GM12878 (cell line): ENCODE measurements at places on chromosomes 3 and 15. TPM values are rescaled to one million over a fixed set of nuclear protein-coding genes. Genes with fewer than 3 reads are reported as not detected.
A peak's percentile ranks its signal among the peaks of the same experiment; 100 is the strongest.

The FANCD2OS gene
- not detected in 2 replicates for total RNA-seq

GRCh38 chr15:85880501-85881190 is 85.9 kb upstream of the KLHL25 start:
- no peak for DNase-seq
- H3K4me3 ChIP-seq, result no peak overlapping the region
- H3K36me3 ChIP-seq, result no peaks in the 10 kb centered on the region
- no peak overlapping the region for H3K27ac ChIP-seq
- no peaks in the 10 kb centered on the region for H3K4me1 ChIP-seq
- no peaks in the 10 kb centered on the region for H3K27me3 ChIP-seq

DNA sequence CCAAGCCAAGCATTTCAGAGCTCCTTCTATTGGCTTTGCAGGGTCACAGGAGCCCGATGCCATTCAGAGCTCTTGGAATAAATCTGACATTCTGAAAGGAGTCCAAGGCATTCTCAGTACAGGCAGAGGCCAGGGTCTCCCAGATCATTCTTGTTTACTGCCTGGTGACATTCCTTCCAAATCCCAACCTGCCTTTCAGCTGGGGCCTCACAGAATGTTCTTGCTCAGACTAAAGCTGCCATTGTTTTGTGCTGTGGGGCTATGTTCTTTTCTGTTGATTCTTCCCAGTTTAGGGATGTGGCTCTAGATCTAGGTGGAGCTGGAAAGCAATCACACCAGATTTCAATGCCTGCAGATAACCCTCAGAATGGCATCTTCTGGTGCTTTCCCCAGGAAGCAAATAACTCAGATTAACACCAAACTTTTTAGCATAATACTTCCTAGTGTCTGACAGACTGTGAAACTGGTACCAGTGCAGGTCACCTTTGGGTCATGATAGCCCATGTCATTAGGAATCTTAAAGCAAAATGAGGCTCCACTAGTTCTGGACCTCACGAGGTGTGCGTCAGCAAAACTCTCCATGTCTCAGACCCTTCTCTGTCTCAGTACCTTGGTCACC is 166.9 kb downstream of the CHST2 start:
- H3K27ac ChIP-seq, result no peak overlapping the region
- no peaks in the 10 kb centered on the region for H3K4me1 ChIP-seq
- H3K36me3 ChIP-seq, result no peaks in the 10 kb centered on the region
- no peak overlapping the region for H3K4me3 ChIP-seq
- H3K27me3 ChIP-seq, result no peaks in the 10 kb centered on the region

DNA sequence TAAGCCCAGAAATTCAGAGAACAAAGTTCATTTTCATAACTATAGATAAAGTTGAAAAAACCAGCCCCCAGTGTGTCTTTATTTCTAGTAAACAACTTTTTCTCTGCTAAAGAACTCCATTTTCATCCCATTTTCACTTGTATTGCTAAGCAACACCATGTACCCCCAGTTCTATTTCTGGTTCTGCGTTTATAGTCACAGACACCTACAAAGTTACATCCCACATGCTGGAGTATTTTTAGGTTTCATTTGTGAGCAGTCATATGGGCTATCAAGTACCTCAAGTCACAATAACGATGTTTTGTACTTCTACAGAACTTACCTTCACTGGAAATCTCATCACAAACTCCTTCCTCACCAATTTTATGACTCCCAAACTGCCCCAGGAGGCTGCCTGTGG is 236.5 kb downstream of the RSL24D1 start:
- no peak overlapping the region for H3K4me3 ChIP-seq
- no peaks in the 10 kb centered on the region for H3K36me3 ChIP-seq
- no peak for DNase-seq
- H3K27me3 ChIP-seq, result no peaks in the 10 kb centered on the region
- no peaks in the 10 kb centered on the region for H3K4me1 ChIP-seq

GRCh38 chr3:126050050-126050392 is 33.9 kb downstream of the SLC41A3 start:
- no peak overlapping the region for H3K4me3 ChIP-seq
- no peak for DNase-seq
- H3K27me3 ChIP-seq, result no peaks in the 10 kb centered on the region
- H3K27ac ChIP-seq, result no peak overlapping the region
- peaks cover 9% of the 10 kb centered on the region for H3K4me1 ChIP-seq
- H3K36me3 ChIP-seq, result no peaks in the 10 kb centered on the region

DNA sequence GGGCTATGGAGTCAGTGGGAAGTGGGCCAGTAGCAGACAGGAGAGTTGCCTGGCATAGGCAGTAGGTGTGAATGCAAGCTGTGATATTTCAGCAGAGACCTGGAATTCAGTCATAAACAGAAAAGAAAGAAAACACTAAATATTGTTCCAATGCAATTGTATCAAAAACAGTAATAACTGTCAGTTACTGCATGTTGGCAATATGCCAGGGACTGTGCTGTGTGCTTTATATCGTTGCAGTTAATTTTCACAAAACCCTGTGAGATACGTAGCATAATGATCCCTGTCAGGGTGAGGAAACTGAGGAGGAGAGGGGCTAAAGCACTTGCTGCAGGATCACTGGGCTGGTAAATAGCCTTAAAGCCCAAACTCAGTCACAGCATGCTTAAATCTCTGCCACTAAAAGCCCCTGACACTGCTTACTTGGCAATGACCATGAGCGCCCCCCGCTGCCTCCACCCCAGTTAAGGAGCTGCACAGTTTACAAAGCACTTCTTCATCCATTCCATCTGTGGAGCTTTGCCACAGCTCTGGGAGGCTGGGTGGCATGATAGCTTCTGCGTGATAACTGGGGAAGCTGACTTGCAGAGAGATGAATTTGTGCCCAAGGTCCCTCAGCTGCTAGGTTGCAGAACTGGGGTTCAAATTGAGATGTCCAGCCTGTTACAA is 3.9 kb downstream of the SLC6A1 start:
- H3K4me3 ChIP-seq, result no peak overlapping the region
- H3K27me3 ChIP-seq, result peaks cover 1% of the 10 kb centered on the region
- H3K27ac ChIP-seq, result no peak overlapping the region
- no peak for DNase-seq

GRCh38 chr15:89628301-89628700 is 27.0 kb downstream of the KIF7 start:
- no peak overlapping the region for H3K27ac ChIP-seq
- no peak for DNase-seq
- H3K36me3 ChIP-seq, result peaks cover 20% of the 10 kb centered on the region
- H3K27me3 ChIP-seq, result no peaks in the 10 kb centered on the region

The GOLGA8T gene
- total RNA-seq, result not detected in 2 replicates

The GP5 gene
- 0.05 TPM in 1 of 2 replicates, not detected in the other for total RNA-seq

DNA sequence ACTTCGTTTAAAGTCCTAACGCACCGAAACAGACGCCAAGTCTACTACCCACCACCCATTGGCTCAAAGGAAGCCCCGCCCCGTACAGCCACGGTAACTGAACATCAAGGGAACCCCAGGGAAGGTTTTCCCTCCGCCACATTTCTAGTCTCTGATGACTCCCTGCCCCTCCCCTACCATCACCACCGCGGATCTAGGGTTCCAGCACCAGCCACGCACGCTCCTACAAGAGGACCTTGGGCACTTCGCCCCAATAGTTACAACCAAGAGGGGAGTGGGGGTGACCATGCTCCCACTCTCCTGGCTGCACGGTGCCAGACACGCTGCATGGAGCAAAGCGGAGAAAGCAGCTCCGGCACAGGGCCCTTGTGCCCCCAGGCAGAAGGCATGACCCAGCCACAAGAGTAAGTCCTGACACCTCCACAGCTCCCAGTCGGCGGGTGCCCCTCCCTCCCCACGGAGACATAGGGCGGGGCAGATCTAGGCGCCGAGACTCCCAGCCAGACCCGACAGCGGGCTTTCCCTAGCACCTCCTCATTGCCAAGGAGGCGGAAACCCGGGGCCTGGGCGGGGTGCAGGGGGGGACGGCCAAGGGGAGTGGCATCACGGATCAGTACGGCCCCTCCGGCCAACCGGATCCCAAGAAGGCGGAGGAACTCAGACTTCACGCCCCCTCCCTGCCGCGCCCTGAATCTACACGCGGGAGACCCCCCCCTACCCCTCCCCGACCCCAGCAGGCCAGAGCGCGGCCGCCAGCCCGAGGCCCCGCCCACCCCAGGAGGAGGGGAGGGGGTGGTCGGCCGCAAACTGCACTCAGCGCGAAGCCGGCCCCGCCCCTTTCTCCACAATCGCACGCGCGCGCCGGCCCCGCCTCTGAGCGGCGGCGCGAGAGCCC is 936 bp downstream of the SIN3A start:
- H3K36me3 ChIP-seq, result peaks cover 6% of the 10 kb centered on the region; the same call in 1 of the 2 replicates
- H3K4me1 ChIP-seq, result peaks cover 25% of the 10 kb centered on the region
- peak overlapping the region; percentile 35; the same call in 1 of the 2 replicates for H3K27ac ChIP-seq

GRCh38 chr15:85507114-85507513 is 126.7 kb downstream of the AKAP13 start:
- H3K4me3 ChIP-seq, result no peak overlapping the region
- H3K27ac ChIP-seq, result no peak overlapping the region
- H3K4me1 ChIP-seq, result peaks cover 4% of the 10 kb centered on the region
- no peaks in the 10 kb centered on the region for H3K27me3 ChIP-seq

The SAMD7 gene
- total RNA-seq, result not detected in 2 replicates

The SERINC4 gene
- total RNA-seq, result 0.13 and 0.15 TPM in 2 replicates

- H3K27me3 ChIP-seq, result no peaks in the 10 kb centered on the region
- DNase-seq, result no peak
- H3K4me1 ChIP-seq, result no peaks in the 10 kb centered on the region
Observed at GRCh38 chr15:25406261-25406660, 32.6 kb downstream of the UBE3A start.

DNA sequence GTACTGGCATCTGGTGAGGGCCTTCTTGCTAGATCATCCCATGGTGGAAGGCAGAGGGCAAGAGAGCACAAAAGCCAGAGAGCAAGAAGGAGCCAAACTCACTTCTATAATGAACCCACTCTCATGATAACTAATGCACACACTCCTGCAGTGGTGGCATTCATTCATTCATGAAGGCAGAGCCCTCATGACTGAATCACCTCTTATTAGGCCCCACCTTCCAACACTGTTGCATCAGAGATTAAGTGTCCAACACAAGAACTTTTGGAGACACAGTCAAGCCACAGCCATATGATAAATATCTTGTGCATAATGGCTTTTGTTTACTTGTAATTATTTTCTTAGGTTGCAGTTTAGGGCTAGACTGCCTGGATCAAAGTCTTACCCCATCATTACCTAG is 182.7 kb downstream of the TIGIT start:
- H3K27ac ChIP-seq, result no peak overlapping the region
- H3K27me3 ChIP-seq, result no peaks in the 10 kb centered on the region
- no peaks in the 10 kb centered on the region for H3K4me1 ChIP-seq
- no peak for DNase-seq
- no peak overlapping the region for H3K4me3 ChIP-seq

The AMIGO3 gene
- 0.18 TPM in 1 of 2 replicates, not detected in the other for total RNA-seq

GRCh38 chr3:459311-459670 is 262.7 kb downstream of the CHL1 start:
- no peaks in the 10 kb centered on the region for H3K27me3 ChIP-seq
- DNase-seq, result no peak
- H3K27ac ChIP-seq, result no peak overlapping the region
- no peaks in the 10 kb centered on the region for H3K36me3 ChIP-seq

The GRAMD2A gene
- not detected in 2 replicates for total RNA-seq

- H3K4me3 ChIP-seq, result no peak overlapping the region
- H3K27ac ChIP-seq, result no peak overlapping the region
- no peaks in the 10 kb centered on the region for H3K36me3 ChIP-seq
- DNase-seq, result no peak
- H3K27me3 ChIP-seq, result no peaks in the 10 kb centered on the region
Observed at GRCh38 chr3:51668756-51669155, 2.3 kb upstream of the TEX264 start.

The GATM gene
- 37.1 and 42.5 TPM in 2 replicates for total RNA-seq

GRCh38 chr3:72678380-72678779 is 169.9 kb downstream of the SHQ1 start:
- no peak overlapping the region for H3K4me3 ChIP-seq
- H3K4me1 ChIP-seq, result peaks cover 39% of the 10 kb centered on the region
- H3K27me3 ChIP-seq, result no peaks in the 10 kb centered on the region
- no peak overlapping the region for H3K27ac ChIP-seq
- no peak for DNase-seq

GRCh38 chr3:50318163-50318562 is 4.4 kb downstream of the HYAL2 start:
- peaks cover 2% of the 10 kb centered on the region for H3K36me3 ChIP-seq
- no peak overlapping the region for H3K4me3 ChIP-seq
- no peak for DNase-seq
- no peaks in the 10 kb centered on the region for H3K27me3 ChIP-seq

GRCh38 chr15:69562116-69562515 is 109.5 kb downstream of the RPLP1 start:
- peaks cover 3% of the 10 kb centered on the region for H3K27me3 ChIP-seq
- no peaks in the 10 kb centered on the region for H3K4me1 ChIP-seq
- no peak overlapping the region for H3K27ac ChIP-seq
- H3K4me3 ChIP-seq, result no peak overlapping the region

DNA sequence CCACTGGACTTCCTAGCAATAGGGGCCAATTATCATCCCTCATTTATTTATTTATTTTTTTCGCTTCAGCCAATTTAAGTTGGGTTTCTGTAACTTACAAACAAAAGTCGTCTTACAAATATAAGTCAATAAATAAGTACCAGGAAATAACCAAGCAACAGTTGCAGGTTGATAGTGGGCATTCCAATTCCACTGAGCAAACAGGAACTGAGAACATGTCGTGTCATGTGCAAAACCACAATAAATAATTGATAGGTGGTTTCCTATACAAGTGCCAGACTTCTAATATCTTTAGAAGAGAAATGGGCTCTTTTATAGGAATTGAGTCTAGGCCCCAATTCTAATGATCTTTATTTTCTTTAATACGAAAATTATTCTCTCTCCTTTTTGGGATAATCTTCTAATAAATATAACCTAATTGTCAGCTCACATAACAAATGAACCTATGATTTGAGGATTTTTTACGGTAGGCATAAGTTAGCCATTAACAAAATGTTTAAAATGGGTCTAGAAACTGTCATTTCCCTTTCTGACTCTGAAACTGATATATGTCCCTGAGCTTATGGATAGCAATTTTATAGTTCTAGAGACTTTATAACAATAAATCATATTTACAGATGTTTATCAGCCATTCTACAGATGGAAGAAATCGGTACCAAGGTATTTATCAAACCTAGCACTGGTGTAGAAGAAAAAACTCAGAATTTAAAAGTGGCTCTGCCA is 571.8 kb downstream of the FOXP1 start:
- H3K36me3 ChIP-seq, result no peaks in the 10 kb centered on the region
- H3K4me1 ChIP-seq, result peaks cover 3% of the 10 kb centered on the region; the same call in 1 of the 2 replicates
- no peak overlapping the region for H3K4me3 ChIP-seq
- no peak overlapping the region for H3K27ac ChIP-seq
- no peaks in the 10 kb centered on the region for H3K27me3 ChIP-seq

GRCh38 chr3:143753456-143753855 is 94.8 kb downstream of the SLC9A9 start:
- H3K4me1 ChIP-seq, result peaks cover 6% of the 10 kb centered on the region; the same call in 1 of the 2 replicates
- H3K27ac ChIP-seq, result no peak overlapping the region
- DNase-seq, result no peak
